ENCODE measurements at places on chromosomes 7 and 10.

- no peak for DNase-seq
These were observed 55.4 kb downstream of the EEPD1 start for GRCh38 chr7:36208426-36208825.

GRCh38 chr10:18551473-18551872, 99.9 kb downstream of the NSUN6 start:
- DNase-seq = no peak

GRCh38 chr10:119370972-119371703, 163.8 kb downstream of the GRK5 start:
- no peak for DNase-seq

GRCh38 chr7:17772581-17773288, 167.6 kb downstream of the SNX13 start:
- no peak for DNase-seq

- no peak for DNase-seq
These were observed 30.6 kb upstream of the RHOBTB1 start for GRCh38 chr10:60974463-60975149.

GRCh38 chr10:68870545-68871104, 30.5 kb upstream of the DDX50 start:
- DNase-seq = no peak

DNA sequence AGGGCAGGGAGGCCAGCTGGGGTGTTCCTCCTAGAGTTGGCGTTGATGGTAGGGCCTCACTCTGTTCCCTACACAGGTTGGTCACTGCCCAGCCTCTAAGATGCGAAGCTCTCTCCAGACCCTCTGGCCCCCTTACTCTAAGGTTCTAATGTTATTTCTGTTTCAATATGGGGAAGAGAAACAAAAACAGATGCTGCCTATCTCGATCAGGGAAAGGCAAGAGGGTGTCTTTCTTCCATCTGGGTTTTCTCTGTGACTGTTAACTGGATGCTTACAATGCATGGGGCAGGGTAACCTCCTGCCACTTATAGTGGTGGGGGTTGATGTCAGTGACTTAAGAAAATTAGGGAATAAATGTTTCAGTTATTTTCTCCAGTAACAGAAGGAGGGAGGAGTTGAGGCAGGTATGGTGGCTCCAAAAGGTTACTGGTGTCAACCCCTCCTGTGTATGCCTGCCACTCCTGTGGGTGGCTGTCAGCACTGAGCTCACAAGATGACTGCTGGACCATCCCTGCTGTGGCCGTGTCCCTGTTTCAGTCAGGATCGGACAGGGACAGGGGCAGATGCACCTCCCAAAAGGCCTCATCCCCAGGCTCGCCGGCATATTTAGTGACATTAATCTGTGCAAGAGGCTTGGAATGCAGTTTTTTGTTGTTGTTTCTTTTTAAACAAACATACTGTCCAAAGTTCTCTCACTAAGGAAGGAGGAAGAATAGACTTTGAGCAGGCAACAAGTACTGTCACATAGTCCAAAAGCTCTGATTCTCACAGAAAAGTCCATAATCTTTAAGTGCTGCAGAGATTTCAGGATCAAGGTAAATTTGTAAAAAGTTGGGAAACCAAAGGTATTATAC, 39.6 kb upstream of the SYPL1 start:
- DNase-seq = no peak

DNA sequence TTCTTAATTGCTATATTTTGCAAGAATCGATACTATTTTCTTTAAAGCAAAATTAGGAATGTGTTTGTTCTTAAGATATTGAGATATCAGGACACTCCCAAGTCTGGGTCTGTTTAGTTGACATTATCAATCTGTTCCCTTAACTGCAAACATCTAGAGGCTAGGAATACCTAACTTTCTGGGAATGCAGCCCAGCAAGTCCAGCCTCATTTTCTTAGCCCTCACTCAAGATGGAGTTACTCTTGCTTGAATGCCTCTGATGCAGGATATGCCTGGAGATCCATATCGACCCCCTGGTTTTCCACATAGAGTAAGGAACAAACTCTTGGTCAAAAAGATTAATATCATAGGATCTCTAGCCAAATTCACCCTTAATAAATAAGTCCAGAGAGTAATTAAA, 305.3 kb upstream of the COBL start:
- DNase-seq = no peak

DNA sequence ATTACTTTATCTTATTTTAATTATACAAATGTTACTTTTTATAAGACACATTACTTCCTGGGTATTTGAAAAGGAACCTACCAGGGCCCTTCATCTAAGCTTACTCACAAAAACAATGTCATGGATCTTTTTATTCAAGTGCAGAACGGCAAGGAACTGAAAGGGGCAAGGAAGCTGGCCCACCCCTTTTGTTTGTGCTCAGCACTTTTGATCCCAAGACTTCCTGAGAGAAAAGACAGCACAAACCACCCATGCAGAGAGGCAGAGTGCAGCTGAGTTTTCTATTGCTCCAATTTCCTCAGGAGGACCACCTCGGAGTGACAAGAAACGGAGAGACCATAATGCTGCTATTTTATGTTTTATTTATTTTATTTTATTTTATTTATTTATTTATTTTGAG, 232.0 kb upstream of the NRP1 start:
- DNase-seq = no peak

GRCh38 chr7:142771353-142771723, 568 bp downstream of the PRSS2 start:
- no peak for DNase-seq

DNA sequence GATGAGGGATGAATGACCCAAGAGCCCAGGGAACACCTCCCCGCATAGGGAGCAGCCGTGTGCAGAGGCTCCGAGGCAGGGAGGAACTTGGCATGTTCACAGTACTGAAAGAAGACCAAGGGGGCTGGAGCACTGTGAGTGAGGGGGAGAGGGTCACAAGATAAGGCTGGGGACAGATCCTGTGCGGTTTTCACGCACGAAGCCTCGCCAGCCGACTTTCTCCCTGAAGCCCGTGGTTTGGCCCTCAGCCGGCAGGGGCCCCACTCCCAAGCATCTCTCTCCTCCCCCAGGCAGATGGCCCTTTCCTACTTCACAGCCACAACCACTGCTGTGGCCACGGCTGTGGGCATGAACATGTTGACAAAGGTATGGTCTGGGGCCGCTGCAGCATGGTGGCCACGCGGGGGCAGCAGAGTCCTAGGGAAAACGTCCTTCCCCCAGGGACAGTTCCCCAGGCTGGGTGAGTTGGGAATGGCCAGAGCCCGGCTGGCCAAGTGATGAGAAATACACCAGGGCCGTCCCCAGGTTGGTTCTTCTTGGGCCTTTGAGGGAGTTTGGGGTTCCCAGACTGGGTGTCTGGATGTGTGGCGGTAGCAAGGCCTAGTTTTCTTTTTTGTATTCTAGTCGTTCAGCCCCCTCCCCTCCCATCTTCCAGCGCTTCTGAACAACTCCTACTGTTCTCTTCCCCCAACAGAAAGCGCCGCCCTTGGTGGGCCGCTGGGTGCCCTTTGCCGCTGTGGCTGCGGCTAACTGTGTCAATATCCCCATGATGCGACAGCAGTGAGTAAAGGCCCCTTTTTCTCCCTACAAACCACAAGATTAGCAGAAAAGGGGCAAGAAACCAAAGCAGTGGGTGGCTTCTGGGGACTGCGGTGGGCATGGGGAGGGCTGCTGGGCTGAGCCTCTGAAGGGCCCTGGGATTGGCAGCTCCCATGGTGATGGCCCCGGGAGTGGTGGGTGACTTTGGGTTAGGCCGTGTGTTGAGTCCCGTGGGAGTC, 14.4 kb upstream of the WBP1L start:
- no peak for DNase-seq

- DNase-seq = no peak
These were observed 10.0 kb downstream of the ZNF777 start for GRCh38 chr7:149450821-149451220.

GRCh38 chr10:79292891-79293746, 54.1 kb upstream of the PPIF start:
- no peak for DNase-seq

- DNase-seq = no peak
These were observed 402.9 kb upstream of the FOXK1 start for GRCh38 chr7:4279216-4279615.

GRCh38 chr7:101121991-101122932, 4.6 kb upstream of the SERPINE1 start:
- no peak for DNase-seq

GRCh38 chr10:113689057-113689456, 9.3 kb downstream of the CASP7 start:
- DNase-seq = no peak

- DNase-seq = no peak
These were observed 67.3 kb downstream of the DAGLB start for GRCh38 chr7:6380310-6381095.

- no peak for DNase-seq
These were observed 135.4 kb downstream of the MYOF start for GRCh38 chr10:93346694-93347093.

GRCh38 chr10:10020945-10021344, 996.7 kb upstream of the CELF2 start:
- no peak for DNase-seq

DNA sequence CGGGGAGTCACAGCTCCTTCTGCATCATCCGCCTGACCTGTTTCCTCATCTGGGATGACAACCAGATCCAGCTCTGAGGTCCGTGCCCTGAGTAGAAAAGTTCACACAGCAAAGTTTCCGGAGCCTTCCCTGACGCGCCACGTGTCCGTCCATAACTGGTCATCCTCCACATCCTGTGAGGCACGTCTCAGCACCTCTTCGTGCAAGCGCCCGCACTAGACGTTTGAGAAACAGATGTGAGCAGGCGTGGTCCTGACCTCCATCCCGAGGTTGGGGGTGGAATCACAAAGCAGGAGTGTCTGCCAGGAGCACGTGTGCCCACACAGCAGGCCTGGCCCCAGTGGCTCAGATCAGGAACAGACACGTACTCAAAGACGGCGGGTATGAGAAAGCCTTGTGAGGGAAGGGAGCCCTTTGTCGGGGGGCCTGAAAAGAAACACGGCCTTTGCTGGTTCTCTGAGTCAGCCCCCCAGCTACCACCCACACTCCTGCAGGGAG, 520.8 kb downstream of the DNAJB6 start:
- DNase-seq = no peak

DNA sequence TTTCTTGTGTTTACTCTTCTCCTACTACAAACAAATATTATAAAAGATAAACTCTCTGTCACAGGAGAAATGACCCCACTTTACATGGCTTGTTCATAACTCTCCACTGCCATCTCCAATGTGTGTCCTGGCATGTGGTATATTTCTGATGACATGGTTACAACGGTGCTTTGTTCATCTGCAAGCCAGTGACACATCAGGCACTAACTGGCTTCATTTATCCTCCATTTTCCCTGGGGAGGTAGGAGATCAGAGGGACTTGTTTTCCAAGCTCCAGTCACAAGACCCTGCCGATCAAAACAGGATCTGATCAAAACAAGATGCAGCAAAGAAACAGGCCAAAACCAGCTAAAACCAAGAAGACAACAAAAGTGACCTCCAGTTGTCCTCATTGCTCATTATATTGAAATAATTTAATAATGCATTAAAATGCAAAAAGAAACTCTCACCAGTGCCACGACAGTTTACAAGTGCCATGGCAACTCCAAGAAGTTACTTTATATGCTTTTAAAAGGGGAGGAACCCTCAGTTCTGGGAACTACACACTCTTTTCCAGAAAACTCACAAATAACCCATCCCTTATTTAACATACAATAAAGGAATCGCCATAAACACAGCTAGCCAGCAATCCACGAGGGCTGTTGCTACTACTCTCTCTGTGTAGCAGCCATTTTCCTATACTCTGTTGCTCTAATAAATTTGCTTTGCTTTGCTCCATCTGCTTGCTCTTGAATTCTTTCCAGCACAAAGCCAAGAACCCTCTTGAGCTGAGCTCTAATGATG, 224.2 kb downstream of the XPNPEP1 start:
- DNase-seq = no peak

- no peak for DNase-seq
These were observed 5.1 kb upstream of the ITGB1 start for GRCh38 chr10:32963096-32963495.

- DNase-seq = peak; percentile 80
These were observed 115.0 kb downstream of the FAM107B start for GRCh38 chr10:14659626-14660196.

DNA sequence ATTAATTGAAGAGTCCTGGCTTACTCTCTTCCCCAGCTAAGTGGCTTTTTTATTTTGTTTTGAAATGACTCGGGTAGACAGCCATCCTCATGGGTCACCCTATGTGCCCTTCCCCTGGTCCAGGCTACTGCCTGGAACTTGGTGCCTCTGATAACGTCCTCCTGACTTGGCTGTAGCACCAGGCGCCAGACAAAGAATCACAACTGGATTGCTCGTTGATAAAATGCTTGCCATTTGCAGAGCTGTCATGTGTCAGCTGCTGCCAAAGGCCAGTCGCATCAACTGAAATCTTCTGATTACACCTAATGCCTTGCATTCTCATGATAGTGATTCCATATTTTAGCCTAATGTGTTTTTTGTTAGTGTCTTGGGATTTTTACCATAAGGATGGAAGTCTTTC, 27.4 kb upstream of the ABLIM1 start:
- DNase-seq = no peak

GRCh38 chr10:113303544-113304146, 249.2 kb upstream of the HABP2 start:
- DNase-seq = no peak

DNA sequence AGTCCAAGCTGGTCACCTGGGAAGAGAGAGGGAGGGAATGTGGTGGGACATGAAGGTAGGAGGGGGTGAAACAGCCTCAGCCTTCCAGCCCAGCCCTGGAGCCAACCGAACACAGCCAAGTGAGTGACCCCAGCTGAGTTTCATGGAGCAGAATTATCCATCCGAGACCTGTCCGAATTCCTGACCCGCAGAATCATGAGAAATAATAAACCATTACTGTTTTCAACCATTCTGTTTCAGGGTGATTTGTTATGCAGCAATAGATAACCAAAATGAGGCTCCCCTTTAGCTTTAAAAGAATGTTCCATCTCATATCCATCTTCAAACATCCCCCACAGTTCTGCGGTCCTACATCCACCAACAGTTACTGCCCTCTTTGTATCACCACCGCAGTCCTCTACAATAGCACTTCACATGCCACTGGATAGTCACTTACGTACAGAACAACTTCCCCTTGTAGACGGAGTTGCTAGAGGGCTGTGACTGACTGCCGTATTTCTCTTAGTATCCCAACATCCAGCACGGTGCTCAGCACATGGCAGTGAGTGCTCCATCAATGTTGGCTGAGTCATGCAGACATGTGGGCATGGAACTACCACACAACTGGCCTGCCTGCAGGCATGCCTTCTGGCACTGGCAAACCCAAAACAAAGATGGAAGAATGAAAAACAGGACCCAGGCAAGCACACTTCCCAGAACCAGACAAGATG, 18.5 kb downstream of the KIAA1549 start:
- no peak for DNase-seq

DNA sequence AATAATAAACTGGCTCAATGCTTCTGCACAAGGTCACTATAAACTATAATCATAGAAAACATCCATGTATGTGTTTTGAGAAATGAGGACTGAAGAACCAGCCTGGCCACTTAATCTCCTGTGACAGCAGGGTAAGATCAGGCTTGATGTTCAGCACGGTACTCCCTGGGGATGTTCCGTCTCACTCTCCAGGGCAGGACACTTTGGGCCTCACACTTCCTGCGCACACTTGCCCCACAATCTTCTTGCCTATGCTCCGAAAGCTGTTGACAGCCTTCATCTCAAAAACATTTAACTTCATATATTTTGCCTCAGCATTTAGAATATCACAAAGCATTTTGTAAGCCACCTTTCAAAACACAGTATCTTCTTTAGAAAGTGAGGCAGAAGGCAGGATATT, 92.7 kb downstream of the PARD3 start:
- no peak for DNase-seq

All from GM19239 (cell line).